ENCODE measurements at places on chromosomes 4 and X. TPM values are rescaled to one million over a fixed set of nuclear protein-coding genes. Genes with fewer than 3 reads are reported as not detected.

The MAGEA1 gene
- total RNA-seq: not detected

The NWD2 gene
- total RNA-seq: not detected

The FRG2 gene
- not detected for total RNA-seq

The CLGN gene
- total RNA-seq: 2.9 TPM

The FAM47A gene
- total RNA-seq: not detected

The RAP1GDS1 gene
- total RNA-seq: 20.6 TPM

DNA sequence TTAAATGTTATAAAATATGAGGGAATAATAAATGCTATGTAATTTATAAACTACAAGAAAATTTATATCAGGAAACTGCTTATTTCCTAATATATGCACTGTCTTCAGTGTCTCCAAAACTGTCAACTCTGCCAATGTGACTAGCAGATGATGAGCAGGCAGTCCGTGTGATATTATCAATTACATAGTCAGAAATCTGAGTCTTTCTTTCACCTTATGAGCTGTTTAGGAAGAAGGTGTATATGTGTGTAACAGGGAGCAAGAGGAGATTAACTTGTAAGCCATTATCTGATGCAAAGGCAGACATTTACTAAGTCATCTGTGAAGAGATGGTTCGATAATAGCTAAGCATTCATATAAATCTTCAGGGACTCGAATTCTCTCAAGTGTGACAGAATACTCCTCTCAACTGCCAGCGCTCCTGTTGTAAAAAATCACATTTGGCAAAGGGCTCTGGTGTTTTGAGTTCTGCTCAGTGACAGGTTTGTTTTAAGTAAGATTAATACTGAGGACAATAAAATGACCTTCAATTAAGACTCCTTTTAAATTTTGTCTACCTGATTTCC is 79.7 kb downstream of the SNCA start:
- no peak for DNase-seq

GRCh38 chrX:48165241-48165640 is 31.4 kb downstream of the SSX5 start:
- no peak for DNase-seq

DNA sequence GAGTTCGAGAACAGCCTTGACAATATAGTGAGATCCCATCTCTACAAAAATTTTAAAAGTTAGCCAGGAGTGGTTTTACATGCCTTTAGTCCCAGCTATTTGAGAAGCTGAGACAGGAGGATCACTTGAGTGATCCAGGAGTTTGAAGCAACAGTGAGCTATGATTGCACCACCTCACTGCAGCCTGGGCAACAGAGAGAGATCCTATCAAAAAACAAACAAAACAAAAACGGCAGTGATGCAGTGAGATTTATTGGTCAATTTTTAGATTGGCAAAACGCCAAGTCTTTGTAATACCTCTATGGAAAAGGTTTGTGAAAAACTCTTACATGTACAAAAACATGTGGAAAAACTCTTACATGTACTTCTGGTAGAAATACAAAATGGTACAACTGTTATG is 91.3 kb downstream of the PTPN13 start:
- DNase-seq: no peak

Measured in upper lobe of left lung (tissue), 6 donors.